H9 (cell line): ENCODE measurements at places on chromosomes 4 and X.

DNA sequence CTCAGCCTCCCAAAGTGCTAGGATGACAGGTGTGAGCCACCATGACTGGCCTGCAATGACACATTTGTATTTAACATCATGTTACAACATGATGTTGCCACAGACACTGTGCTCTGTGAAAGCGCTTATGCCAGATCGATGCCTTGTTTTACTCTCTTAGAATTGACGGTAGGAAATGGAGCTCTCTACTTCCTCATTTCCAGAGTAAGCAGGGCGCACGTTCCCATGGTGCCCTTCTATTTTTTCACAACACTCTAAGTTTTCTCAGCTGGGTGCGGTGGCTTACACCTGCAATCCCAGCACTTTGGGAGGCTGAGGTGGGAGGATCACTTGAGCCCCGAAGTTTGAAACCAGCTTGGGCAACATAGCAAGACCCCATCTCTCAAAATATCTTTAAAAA, 60.7 kb upstream of the DHRSX start:
- DNase-seq, result no peak

DNA sequence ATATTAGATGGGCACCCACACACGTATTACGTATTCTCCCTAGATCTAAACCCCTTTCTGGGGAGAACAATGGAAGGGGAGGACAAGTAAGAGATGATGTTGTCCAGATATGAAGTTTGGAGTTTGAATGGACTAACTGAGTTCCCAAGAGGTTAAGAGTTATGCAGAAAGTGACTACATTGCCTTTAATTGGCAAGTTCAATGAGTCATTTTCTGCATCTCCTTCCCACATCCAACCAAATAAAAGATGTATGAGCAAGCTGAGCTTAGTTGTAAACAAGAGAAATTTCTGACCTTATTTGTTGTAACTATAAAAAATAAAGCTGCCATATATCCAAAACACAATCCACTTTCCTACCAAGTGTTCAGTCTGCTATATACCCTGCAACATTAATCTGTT, 50.5 kb downstream of the TIGD2 start:
- DNase-seq, result no peak

- no peak for DNase-seq
Observed at GRCh38 chrX:120999413-120999812, 13.9 kb upstream of the CT47A1 start.

DNA sequence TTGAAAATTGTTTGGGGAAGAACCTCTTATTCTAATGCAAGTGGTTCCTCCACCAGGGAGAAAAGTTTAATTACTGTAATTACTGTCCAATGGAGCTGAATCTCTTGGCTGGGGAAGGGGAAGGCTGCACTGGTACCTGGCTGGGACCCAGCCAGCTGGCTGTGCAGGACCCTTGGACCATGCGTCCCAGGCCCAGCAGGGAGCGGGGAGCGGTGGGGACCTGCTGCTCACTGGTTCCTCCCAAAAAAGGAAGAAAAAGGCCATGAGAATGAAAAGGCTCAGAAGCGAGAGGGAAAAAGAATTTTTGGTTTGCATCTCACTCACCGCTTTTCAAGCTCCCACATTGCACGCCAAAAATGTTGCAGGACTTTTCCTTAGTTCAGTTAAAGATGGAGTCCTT, 333.5 kb downstream of the FAM47B start:
- no peak for DNase-seq

- DNase-seq, result no peak
Observed at GRCh38 chrX:77768787-77769186, 17.2 kb downstream of the ATRX start.

DNA sequence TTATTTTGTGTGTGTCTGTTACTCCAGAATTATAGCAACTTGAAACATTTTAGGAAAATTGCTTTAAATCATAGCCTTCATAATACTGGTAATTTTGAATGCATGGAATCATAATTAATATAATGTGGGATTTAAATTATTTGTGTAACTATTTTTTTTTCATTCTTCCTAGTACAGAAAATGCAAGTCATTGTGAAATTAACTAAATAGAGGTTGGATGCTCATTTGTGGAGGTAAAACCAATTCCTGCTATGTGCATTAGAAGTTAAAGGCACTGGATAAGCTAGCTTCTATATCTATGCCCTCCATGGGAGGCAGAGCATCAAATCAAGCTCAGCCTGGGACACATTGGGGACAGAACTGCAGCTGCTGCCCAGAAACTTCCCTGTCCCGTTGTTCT, 1048.5 kb upstream of the PABPC4L start:
- no peak for DNase-seq

GRCh38 chr4:168859888-168860694, 150.0 kb downstream of the CBR4 start:
- no peak for DNase-seq

DNA sequence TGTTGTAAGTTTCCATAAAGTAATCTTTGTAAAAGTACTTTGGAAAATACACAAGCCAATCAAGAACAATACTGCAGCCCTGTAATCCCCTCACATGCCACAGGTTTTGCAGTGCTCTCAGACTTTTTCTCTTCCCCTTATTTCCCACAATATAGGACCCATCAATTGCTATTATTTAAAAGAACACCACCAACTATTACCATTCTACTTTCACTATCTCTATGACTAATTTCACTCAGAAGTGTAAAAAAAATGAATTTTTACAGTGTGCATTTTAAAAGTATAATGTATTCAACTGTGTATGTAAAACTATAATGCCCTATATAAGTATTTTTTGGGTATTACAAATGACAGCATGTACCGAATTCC, 1.7 kb downstream of the ATP8A1 start:
- no peak for DNase-seq

DNA sequence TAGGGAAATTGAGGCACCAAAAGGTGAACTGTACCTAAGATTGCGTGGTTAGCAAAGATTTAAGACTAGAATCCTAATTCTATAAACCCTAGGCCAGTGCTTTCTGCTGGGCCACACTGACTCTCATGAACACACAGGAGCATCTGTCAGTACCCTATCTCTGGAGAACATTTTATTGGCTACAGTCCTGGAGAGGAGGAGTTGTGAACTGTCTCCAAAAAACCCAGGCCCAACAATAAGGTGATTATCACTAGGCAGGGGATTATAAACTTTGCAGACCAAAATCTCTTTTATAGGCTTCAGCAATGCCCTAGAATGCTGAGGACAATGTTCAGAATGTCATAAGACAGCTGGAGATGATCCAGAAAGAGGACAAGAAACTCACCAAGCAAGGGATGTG, 24.1 kb downstream of the OPHN1 start:
- no peak for DNase-seq

DNA sequence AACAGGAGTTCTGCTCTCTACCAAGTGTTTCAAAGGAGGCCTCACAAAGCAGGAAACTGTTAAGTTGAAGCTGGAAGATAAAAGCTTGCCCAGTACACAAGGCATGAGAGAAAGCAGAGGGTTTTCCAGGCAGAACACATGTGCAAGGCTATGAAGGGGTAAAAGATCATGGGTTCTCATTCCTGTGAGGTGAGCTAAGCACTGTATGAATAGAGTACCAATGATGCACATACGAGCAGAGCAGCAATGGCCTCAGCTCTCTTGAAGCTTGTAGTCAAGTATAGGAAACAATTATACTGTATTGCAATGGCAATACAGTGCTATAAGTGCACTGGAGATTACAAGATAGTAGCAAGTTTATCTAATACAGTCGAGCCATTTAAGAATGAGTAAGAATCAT, 18.0 kb downstream of the TTC29 start:
- no peak for DNase-seq

DNA sequence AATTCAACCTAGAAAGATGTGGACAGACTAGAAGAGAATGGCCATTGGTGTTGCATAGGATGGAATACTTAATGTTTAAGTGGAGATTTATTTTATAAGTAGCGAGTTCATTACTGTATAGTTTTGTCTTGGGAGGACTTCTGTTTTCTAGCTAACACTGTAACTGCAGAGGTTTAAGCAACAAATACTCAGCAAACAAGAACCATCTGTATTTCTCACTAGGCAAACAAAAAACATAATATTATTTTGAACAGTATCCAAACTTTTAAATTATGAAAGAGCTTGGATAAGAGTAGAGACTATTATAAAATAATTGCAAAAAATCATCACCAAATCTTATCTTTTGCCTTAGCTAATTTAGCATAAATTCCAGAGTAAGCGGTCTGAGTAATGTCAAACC, 121.1 kb downstream of the GLRA3 start:
- DNase-seq, result no peak

GRCh38 chr4:87497578-87497977, 31.6 kb downstream of the SPARCL1 start:
- DNase-seq, result no peak

DNA sequence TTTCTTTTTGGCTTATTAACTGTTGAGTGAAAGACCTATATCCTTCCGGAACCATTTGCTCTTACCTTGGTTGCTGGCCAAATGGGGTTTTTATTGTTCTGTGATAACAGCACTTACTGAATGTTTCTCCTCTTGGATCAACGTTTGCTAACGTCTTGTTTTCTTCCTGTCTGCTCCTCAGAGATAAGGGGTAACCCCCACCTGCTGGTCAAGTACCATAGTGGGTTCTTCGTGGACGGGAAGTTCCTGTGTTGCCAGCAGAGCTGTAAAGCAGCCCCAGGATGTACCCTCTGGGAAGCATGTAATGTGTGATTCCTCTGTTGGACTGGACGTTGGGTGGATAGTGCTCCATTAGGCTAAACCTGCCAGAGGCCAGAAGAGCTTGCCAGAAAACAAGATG, 15.3 kb downstream of the BMX start:
- no peak for DNase-seq

- DNase-seq, result no peak
Observed at GRCh38 chrX:15749642-15750610, 11.9 kb downstream of the CA5B start.

DNA sequence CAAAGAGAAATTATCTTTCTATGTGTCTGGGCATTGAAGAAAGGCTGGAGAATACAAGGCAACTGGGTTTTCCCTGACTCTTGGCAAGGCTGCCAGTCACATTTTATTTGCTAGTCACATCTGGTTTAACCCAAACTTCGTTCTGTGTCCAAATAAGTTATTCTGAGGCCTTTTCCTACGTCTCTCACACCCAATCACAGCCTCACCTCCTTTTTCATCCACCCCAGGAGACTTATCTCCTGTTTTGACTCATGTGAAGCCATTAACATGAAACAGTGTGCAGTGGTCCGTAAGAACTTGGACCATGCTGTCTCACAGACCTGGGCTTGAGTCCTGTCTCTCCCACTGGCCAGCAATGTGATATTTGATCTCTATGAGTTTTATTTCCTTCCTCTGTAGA, 59.3 kb downstream of the CNGA2 start:
- no peak for DNase-seq

- DNase-seq, result no peak
Observed at GRCh38 chrX:53483416-53483815, 49.2 kb upstream of the HSD17B10 start.

GRCh38 chr4:143360838-143361625, 24.4 kb downstream of the GAB1 start:
- no peak for DNase-seq

- DNase-seq, result no peak
Observed at GRCh38 chr4:76235915-76236314, 15.6 kb upstream of the FAM47E start.

DNA sequence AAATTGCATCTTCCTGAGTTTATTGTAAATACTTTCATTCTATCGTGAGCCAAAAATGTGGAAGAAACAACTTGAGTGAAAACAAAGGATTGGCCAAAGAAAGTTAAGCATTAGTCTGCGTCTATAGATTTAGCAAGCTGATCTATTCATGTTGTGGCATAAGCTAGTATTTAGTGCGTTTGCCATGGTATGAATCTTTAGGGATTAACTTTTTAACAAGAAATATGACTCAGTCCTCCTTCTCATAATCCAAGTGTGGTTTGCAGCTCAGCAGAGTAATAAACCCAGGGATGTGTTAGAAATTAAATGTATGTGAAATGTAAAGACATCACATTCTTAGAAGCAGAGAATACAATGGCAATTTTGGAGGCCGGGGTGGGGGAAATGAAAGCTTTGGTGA, 1110.9 kb downstream of the NLGN4X start:
- DNase-seq, result no peak

DNA sequence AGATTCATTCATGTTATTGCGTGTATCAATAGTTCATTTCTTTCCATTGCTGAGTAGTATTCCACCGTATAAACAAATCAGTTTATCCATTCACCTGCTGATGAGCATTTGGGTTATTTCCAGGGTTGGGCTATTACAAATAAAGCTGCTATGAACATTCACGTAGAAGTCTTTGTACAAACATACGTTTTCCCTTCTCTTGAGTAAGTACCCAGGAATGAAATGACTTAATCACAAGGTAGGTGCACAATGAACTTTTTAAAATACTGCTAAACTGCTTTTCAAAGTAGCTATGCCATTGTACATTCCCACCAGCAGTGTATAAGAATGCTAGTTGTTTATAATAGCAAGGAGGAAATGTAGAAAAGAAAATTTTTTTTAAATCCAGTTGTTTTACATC, 35.9 kb downstream of the SYTL4 start:
- no peak for DNase-seq

GRCh38 chr4:145044341-145044740, 53.7 kb downstream of the ANAPC10 start:
- no peak for DNase-seq

DNA sequence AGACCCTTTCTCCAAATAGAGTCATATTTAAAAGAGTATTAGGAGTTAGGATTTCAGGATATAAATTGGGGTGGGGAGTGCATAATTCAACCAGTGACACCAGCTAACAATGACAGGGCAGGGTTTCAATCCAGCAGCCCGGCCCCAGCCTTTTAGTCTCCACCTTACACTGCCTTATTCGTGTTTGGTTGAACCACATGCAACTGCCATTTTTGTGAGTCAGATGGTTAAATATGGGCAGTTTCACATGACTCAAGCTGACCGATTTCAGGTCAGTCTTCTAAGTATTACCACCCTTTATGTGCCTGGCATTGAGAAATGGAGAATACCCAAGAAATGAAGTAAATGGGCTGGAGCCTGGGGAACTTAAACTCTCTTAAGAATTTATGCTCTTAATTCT, 102.8 kb downstream of the STOX2 start:
- DNase-seq, result no peak

DNA sequence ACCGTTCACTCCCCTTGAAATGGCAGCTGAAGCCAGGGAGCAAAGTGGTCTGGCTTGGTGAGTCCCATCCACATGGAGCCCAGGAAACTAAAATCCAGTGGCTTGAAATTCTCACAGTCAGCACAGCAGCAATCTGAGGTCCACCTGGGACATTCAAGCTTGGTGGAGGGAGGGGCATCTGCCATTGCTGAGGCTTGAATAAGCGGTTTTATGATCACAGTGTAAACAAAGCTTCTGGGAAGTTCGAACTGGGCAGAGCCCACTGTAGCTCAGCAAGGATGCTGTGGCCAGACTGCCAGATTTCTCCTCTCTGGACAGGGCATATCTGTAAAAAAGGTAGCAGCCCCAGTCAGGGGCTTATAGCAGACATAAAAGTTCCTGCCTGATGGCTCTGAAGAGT, 15.5 kb upstream of the FAAH2 start:
- DNase-seq, result no peak

DNA sequence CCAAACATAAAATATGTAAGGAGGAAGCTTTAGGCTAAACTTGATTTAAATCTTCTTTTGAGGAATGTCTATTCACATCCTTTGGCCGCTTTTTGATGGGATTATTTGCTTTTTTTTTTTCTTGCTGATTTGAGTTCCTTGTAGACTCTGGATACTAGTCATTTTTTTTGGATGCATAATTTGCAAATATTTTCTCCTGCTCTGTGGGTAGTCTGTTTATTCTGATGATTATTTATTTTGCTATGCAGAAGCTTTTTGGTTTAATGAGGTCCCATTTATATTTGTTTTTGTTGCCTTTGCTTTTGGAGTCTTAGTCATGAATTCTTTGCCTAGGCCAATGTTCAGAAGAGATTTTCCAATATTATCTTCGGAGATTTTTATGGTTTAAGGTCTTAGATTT, 144.9 kb downstream of the MAGEC2 start:
- no peak for DNase-seq

GRCh38 chr4:3313556-3314228, 20.9 kb downstream of the RGS12 start:
- DNase-seq, result peak; percentile 22
